ENCODE measurements at places on chromosomes 12 and 14. TPM values are rescaled to one million over a fixed set of nuclear protein-coding genes. Genes with fewer than 3 reads are reported as not detected.

Gene GLS2
- total RNA-seq: 29.9 TPM

DNA sequence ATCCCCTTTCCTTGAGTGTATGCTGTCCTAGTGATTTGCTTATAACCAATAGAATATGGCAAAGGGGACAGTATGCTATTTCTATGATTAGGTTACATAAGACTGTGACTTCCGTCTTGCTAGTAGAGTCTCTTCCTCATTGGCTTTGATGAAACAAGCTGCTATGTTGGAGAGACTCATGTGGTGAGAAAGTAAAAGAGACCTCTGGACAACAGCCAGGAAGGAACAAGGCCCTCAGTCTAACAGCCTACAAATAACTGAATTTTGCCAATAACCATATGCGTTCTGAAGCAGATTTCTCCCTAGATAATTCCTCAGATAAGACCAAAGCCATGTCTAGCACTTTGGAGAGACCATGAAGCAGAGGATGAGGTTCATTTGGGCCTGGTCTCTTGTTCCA is 134.5 kb upstream of the NAV3 start:
- DNase-seq: no peak

Gene C1S
- total RNA-seq: 30.5 TPM

Gene DTX3
- total RNA-seq: 22.9 TPM

GRCh38 chr14:59252772-59253500 is 64.5 kb downstream of the DAAM1 start:
- DNase-seq: no peak

DNA sequence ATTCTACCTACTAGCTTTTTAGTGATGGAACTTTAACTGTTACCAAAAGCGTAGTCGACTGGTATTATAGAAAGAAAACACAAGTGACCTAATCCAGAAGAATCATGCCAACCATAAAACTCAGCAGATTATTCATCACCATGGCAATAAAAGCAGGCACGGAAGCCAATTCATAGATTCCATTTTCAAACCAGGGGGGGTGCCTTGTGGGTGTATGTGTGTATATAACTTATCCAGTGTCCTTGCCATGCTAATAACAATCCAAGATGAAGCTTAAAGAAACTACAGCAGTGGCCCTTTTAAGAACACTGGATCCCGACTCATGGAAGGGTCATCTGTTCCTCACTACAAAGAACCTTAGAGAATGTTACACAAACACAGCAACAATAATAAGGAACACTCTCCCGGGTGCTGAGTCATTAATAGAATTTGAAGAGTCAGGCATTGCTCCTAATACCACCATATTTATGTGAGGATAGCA is 61.0 kb downstream of the EPS8 start:
- DNase-seq: no peak

DNA sequence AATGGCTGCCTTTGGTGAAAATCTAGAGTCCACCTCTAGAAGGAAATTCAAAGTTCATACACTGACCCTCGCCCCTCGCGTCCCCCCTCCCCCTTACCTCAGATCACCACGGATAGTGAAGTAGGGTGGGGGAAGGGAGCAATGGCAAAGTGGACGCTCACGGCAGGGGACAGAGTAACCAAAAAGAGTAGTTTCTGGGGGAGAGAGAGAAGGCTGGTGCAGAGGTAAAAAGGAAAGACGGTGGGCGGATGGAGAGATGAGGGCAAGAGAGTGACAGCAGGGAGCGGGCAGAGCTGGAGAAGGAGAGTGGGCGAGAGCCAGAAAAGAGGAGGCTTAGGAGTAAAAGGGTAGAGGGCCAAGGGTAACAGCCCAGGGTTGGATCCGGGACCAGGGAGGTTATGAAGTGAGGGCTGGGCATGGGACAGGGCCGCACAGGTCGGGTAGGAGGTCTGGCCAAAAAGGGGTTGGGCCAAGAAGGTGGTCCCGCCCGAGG is 423 bp downstream of the ALDH6A1 start:
- no peak for DNase-seq

Gene KRT78
- total RNA-seq: not detected

- no peak for DNase-seq
Measured at GRCh38 chr14:101360054-101360911, 201.0 kb upstream of the DIO3 start.

DNA sequence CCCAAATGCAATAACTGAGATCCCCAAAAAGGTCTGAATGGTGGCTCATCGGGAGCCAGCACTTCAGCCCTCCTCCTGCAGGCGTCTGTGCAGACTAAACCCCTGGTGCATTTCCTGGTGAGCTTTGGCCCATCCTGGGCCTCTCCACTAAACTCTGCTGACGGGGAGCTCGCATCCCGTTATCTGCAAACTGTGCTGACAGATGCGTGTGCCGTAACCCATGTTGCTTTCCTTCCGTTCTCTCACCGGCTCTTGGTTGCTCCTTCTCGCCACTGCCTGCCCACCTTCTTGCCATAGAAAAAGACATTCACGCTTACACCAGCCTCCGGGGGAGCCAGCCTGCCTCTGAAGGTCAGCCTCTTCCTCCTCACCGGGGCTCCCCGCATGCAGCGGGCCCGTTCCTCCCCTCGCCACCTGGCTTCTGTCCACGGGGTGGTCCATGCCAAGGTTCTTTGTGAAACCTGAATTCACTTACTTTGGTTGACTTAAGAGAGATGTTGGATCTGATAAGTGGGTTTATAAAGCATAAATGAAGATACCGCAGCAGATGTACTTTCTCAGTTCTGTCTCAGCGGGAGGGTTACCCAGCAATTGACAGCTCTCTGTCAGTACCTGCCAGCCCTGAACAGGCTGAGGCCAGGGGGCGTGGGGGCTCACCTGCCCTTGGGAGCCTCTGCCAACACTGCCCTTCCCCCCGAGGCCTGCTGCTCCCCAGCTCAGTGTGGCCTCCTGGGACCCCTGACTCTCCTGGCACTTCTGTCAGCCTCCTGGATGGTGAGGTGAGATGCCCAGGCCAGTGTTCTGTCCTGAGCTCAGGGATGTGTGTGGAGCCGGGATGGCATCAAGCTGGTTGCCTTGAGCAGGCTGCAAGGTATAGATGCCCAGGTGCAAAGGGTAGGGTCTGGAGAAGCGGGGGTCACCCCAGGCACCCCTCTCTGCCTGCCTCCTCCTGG is 14.2 kb downstream of the ZFYVE21 start:
- DNase-seq: no peak

Gene AVPR1A
- total RNA-seq: 0.73 TPM

- DNase-seq: no peak
Measured at GRCh38 chr14:91835197-91835919, 32.0 kb downstream of the TC2N start.

- DNase-seq: no peak
Measured at GRCh38 chr14:65472189-65472588, 59.7 kb downstream of the FUT8 start.

DNA sequence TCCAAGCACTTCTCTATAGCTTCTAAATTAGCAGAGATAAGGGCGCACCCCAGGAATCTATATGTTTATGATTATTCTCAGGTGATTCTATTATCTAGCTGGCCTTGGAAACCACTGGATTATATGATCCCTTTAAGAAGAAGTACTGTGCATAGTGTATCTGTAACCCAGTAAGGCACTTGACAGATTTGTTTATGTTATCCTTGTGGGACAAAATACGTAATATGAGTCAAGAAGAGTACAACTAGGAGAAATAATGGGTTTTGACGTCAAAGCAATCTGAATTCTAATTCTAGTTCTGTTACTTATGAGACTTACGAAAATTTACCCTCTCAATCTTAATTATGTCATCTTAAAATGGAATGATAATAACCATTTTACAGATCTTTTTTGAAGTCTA is 259.6 kb upstream of the NAV3 start:
- no peak for DNase-seq

Data from pancreas (tissue), 10 donors.